ENCODE measurements at places on chromosomes 1 and 21.

DNA sequence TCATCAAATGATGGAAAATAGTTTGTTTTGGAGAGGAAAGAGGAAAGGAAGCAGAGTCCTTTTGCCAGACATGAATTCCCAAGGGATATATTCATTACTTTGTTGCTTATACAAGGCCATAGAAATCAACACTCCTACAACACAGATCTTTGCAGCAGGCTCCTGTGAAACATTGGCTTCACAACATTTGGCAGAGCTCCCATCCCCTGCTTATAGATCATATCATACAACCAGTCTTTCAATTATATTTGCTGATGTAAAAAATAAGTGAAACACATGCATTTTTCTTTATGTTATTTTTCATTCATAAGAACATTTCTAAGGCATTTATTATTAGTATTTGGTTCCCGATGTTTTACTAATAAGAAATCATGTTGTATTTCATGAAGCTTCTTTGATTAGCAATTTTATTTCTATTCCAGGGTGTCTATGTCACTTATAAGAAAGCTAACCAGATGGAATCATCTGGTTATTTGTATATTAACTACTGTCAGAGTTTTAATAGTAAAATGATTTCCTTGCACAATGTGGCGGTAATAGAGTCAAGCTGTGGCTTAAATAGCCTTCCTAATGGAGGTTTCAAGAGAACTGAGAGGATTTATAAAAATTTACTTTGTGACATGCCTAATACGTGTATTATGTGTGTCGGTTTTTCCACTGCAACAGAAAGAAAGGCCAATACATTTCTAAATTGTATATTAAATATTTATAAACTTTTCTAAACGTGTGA, 470.3 kb upstream of the NCAM2 start:
- no peak for DNase-seq

- DNase-seq, result peak; percentile 30
Observed at GRCh38 chr1:19240673-19241538, 10.4 kb downstream of the EMC1 start.

GRCh38 chr1:32612189-32612881, 38.0 kb downstream of the ZBTB8OS start:
- DNase-seq, result peak; percentile 18

DNA sequence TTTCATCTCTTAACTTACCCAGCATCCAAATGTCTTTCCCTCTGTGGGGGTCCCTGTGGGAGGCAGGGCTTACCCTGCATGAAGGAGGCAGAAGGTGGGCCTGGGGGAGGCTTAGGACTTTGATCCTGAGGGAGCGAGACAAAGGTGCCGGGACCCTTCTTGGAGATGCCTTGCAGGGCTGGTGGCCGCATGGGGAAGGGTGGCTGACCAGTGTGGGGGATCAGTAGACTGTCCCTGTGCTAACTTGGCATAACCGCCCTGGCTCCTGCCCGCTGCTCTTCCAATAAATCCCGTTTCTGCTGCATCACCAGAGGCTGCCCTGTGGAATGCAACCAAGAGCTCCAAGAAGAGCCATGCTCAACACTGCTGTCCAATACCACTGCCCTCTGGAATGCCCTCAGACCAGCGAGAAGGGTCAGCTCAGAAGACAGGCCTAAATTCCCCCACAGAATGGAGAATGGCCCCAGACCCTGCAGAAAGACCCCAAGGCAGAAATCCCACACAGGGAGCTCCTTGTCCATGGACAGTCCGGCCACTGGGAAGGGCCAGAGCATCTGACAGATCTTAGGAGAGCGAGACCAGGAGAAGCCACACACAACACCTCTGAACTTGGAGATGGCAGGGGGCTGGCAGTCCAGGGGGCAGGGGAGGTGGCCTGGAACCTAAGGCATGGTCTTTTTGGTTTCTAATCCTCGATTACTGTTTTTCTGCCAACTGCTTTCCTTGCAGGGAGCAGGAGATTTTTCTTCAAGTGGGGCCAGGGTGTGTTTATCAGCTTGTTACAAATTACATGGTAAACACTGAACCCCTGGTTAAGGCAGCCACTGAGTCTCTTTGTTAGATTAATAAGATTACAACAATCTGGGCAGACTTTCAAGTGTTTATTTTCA, 46.7 kb upstream of the DMRTB1 start:
- DNase-seq, result no peak

- no peak for DNase-seq
Observed at GRCh38 chr1:167575649-167576048, 22.1 kb upstream of the CREG1 start.

GRCh38 chr21:34073749-34074282, 438 bp downstream of the MRPS6 start:
- DNase-seq, result peak; percentile 22

DNA sequence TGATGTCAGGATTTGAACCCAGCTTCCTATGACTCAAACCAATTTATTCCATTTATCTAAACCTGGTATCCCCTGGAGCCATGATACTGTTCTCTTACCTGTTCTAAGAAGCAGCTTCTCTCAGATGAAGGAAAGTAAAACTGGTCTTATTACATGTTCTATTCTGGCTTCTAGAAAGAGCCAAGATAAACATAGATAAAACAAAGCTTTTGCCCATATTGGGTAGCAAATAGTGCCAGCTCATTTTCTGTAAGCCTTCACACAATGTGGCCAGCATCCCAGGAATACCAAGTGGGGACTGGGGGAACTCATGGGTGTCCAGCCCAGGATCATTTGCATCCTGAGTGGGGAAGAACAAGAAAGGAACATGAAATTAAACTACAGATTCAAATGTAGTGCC, 53.5 kb upstream of the EPHA8 start:
- DNase-seq, result no peak

DNA sequence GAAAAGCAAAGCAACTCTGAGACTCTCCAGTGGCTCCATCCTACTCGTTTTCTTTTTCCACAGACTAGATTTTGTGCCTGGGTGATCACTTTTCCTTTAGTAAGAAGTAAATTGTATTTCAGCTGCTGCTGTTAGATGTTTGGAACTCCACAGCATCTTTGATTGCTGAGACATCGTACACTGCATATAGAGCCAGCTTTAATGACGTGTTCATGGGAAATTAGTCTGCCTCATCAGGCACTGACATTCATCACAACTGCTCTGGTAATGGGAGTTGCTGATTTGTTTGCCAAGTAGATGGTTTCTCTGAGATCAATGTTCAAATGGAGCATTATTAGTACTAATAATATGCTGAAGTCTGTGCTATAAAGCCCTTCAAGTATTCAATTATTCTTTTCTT, 573.8 kb upstream of the NR5A2 start:
- no peak for DNase-seq
